ENCODE measurements at places on chromosomes 5 and 9.

DNA sequence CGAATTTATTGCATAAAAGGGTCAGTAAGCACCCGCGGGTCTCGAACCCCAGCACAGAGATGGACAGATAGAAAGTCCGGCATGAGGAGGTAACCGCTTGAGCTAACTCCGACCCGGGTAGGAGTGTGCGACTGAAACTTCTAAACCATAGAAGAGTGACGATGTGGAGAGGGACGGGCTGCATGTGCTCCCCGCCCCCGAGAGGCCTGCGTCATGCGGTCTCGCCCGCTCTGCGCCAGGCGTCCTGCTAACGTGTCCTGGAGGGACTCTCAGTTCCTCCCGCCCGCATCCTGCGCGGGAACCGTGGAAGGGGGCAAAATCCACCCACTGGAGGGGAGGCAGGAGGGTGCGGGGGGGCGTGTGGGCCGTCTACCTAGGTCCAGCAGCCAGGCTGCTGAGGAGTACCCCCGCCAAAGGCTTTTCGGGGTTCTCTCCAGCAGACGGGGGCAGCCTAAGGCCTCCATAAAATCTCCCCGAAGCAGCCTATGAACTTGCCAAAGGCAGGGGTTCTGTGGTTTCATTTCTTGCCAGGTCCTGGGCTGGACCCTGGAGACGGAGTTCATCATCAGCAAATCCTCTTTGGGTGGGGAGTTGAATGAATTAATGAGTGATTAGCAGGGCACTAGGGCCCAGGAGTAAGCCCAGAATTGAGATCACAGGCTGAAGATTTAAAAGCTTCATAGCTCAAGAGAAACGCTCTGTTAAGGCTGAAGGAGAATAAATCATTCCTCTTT is 51.9 kb downstream of the TGFBI start:
- peaks cover 8% of the 10 kb centered on the region for H3K4me1 ChIP-seq
- no peaks in the 10 kb centered on the region for H3K36me3 ChIP-seq
- H3K27ac ChIP-seq = peak overlapping the region; percentile 15
- peak; percentile 63 for DNase-seq

DNA sequence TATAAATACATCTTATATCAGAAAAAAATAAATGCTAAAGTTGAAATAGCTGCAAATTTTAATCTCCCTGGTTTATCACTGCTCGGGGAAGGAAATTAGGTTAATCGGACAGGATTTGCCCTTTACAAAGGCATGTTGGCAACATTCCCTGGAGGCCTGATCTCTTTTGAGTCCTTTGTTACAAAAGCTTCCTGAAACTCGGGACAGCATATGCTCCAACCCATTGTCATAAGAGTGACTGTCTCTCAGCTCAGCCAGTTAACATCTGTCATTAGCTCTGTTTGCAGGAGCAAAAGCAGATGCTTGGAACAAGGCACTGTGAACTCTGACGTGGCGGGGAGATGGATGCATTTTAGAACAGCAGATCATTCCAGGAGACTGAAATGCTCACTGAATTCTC is 80.6 kb downstream of the MYO10 start:
- no peaks in the 10 kb centered on the region for H3K4me1 ChIP-seq
- DNase-seq = no peak
- H3K27me3 ChIP-seq = no peaks in the 10 kb centered on the region
- no peak overlapping the region for H3K4me3 ChIP-seq
- no peaks in the 10 kb centered on the region for H3K36me3 ChIP-seq
- no peak overlapping the region for H3K27ac ChIP-seq

- H3K27ac ChIP-seq = no peak overlapping the region
- H3K4me3 ChIP-seq = no peak overlapping the region
- no peaks in the 10 kb centered on the region for H3K4me1 ChIP-seq
- peaks cover 14% of the 10 kb centered on the region for H3K27me3 ChIP-seq
Measured at GRCh38 chr5:72428669-72429068, 78.5 kb downstream of the ZNF366 start.

GRCh38 chr9:68975365-68976043 is 38.4 kb downstream of the PRKACG start:
- DNase-seq = no peak
- H3K27me3 ChIP-seq = peaks cover 2% of the 10 kb centered on the region
- peaks cover 15% of the 10 kb centered on the region for H3K4me1 ChIP-seq
- no peaks in the 10 kb centered on the region for H3K36me3 ChIP-seq

DNA sequence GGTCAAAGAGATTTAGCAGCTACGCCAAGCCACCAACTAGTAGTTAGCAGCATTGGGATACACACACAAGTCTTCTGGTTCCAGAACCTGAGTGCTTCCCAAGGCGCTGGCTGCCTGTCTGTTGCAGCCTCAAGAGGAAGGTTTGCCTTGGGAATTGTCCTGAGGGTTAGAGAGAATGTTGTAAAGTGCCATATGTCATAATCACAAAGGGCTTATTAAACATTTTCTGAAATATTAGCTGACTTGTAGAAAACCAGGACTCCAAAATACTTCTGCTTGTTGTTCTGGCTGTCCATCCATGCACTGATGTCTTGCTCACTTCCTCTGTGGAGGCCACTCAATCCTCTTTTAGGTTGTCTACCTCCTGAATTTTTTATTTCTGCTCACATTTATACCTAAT is 46.3 kb downstream of the SLC36A1 start:
- DNase-seq = no peak
- H3K4me3 ChIP-seq = no peak overlapping the region
- H3K36me3 ChIP-seq = no peaks in the 10 kb centered on the region
- H3K27ac ChIP-seq = peak overlapping the region; percentile 14

DNA sequence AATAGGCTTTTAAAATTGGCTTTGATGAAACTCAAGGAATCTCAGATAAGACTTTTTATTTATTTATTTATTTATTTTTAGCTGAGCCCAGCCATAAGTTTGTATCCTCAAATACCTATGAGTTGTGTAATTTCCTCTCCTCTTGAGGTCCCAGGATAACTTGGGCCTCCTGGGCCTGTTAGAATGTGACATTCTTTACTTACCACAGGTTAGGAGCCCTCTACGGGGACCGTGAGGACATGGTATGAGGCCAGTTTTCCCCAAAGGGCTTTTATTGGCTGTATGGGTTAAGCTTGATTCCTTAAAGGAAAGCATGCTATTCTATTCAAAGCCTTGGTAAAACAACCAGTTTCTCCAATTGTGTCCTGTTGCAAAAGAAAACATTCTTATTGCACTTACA is 16.9 kb downstream of the SHISAL2B start:
- H3K4me3 ChIP-seq = no peak overlapping the region
- peaks cover 22% of the 10 kb centered on the region for H3K27me3 ChIP-seq
- no peak for DNase-seq
- H3K27ac ChIP-seq = no peak overlapping the region

GRCh38 chr5:176418251-176418650 is 1.9 kb upstream of the CLTB start:
- no peaks in the 10 kb centered on the region for H3K36me3 ChIP-seq
- no peak overlapping the region for H3K27ac ChIP-seq

GRCh38 chr9:79193001-79193400 is 378.8 kb upstream of the TLE4 start:
- no peaks in the 10 kb centered on the region for H3K4me1 ChIP-seq
- no peaks in the 10 kb centered on the region for H3K27me3 ChIP-seq
- H3K27ac ChIP-seq = no peak overlapping the region
- H3K4me3 ChIP-seq = no peak overlapping the region

- no peak for DNase-seq
- H3K4me1 ChIP-seq = no peaks in the 10 kb centered on the region
- no peak overlapping the region for H3K4me3 ChIP-seq
- no peaks in the 10 kb centered on the region for H3K27me3 ChIP-seq
- H3K36me3 ChIP-seq = no peaks in the 10 kb centered on the region
- H3K27ac ChIP-seq = no peak overlapping the region
Measured at GRCh38 chr5:63987053-63987452, 24.8 kb upstream of the HTR1A start.

- H3K27ac ChIP-seq = no peak overlapping the region
- no peak overlapping the region for H3K4me3 ChIP-seq
- no peak for DNase-seq
- no peaks in the 10 kb centered on the region for H3K27me3 ChIP-seq
Measured at GRCh38 chr5:138974227-138975063, 99.3 kb upstream of the LRRTM2 start.

- H3K4me1 ChIP-seq = no peaks in the 10 kb centered on the region
- no peaks in the 10 kb centered on the region for H3K36me3 ChIP-seq
- no peak overlapping the region for H3K4me3 ChIP-seq
- H3K27me3 ChIP-seq = peaks cover 9% of the 10 kb centered on the region
- no peak overlapping the region for H3K27ac ChIP-seq
- no peak for DNase-seq
Measured at GRCh38 chr5:159825551-159826051, 90.7 kb upstream of the ADRA1B start.

DNA sequence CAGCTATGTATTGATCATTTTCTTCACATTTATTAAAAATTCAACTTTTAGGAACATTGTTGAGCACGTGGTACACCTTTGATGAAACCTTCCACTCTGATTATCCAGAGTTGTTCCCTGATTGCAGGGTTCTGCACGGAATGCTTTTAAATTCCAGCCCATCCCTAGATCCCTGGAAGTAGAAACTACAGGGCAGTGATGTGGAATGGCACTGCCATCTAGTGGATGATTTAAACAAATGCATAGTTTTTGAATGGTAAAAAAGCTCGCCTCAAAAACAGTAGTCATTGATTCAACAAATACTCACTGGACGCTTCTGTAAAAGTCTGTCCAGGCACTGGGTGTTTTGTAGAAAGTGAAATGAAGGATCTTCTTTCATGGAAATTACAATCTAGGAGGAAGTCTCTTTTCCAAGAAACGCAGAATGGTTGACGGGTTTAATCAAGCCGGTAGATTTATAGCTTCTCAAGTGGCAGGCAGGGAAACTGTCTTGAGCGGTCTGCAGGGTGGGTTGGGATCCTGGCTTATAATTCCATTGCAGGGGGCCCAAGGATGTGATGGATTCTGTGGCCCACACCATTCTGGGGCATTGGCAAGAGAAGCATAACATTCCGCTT is 118.4 kb downstream of the ARHGAP26 start:
- DNase-seq = no peak
- H3K27me3 ChIP-seq = no peaks in the 10 kb centered on the region
- H3K36me3 ChIP-seq = no peaks in the 10 kb centered on the region
- H3K27ac ChIP-seq = no peak overlapping the region

DNA sequence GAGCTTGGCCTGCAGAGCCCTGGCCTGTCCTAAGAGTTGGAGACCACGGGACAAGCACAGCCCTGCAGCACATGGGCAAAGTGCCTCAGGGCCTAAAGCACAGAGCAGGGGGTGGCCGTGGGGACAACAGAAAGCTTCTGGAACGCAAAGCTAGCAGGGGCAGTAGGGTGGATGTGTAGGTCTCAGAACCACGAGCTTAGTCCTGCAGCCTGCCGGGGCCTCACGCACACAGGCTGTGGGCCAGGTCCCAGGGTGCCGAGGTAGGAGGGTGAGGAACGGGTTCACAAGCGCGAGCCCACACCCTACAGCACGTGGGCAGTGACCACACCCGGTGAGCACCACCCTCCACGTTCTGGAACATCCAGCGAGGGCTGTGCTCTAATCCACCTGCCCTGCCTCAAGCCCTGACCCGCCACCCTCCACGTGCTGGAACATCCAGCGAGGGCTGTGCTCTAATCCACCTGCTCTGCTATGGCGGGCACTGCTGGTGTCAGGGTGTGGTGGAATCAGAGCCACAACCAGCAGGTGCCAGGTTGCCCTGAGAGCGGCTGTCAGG is 9.3 kb downstream of the CLPTM1L start:
- no peak overlapping the region for H3K27ac ChIP-seq
- H3K27me3 ChIP-seq = no peaks in the 10 kb centered on the region
- peaks cover 13% of the 10 kb centered on the region for H3K36me3 ChIP-seq
- peaks cover 3% of the 10 kb centered on the region for H3K4me1 ChIP-seq
- DNase-seq = no peak
- H3K4me3 ChIP-seq = no peak overlapping the region

- H3K36me3 ChIP-seq = no peaks in the 10 kb centered on the region
- DNase-seq = no peak
- peaks cover 8% of the 10 kb centered on the region for H3K4me1 ChIP-seq
- no peak overlapping the region for H3K4me3 ChIP-seq
- no peak overlapping the region for H3K27ac ChIP-seq
Measured at GRCh38 chr9:93896093-93896492, 59.1 kb downstream of the BARX1 start.

DNA sequence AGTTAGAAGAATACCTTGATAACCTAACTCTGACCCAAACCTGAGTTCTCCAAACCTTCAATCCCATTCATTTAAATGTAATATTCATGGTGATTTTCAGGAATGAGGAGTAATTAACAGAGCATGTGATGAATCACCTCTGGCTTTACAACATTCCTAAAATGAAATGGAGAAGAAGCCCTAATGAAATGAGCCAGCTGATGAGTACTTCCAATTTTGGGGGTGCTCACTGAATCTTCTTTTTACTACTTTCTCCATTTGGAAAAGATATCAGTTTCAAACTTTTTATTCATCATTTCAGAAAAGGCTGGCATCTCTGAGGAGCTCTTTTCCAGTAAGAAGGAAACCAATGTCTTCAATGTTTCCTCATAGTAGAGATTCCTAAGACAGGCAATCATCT is 2.9 kb upstream of the SPINK5 start:
- no peaks in the 10 kb centered on the region for H3K36me3 ChIP-seq
- DNase-seq = no peak
- no peak overlapping the region for H3K27ac ChIP-seq
- H3K4me3 ChIP-seq = no peak overlapping the region

GRCh38 chr5:13997514-13997913 is 53.0 kb upstream of the DNAH5 start:
- DNase-seq = no peak
- H3K4me1 ChIP-seq = no peaks in the 10 kb centered on the region
- H3K36me3 ChIP-seq = no peaks in the 10 kb centered on the region
- H3K27ac ChIP-seq = no peak overlapping the region

DNA sequence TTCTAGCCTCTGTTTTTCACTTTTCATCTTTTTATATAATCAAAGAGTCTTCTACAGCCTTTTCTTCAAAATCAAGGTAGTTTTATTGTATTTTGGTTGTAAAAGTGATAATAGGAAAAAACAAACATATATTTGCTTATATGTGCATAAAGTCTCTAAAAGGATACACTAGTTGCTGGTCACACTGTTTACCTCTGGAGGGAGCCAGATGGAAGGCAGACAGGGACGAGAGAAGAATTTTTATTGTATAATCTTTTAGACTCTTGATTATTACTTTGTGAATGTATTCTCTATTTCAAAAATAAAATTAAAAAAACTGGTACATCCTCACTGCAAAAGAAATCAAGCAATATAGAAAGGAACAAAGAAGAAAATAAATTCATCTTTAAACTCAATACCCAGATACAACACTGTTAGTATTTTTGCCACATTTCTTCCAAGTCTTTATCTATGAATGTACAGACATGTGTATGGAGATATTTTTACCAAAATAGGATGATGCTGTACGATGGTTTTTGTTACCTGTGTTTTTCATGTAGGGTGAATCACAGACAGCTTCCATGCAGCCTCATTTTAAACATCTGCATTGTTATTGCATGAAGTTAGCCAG is 6.1 kb upstream of the RNF183 start:
- H3K36me3 ChIP-seq = no peaks in the 10 kb centered on the region
- H3K4me1 ChIP-seq = no peaks in the 10 kb centered on the region
- no peak overlapping the region for H3K4me3 ChIP-seq
- no peak for DNase-seq

DNA sequence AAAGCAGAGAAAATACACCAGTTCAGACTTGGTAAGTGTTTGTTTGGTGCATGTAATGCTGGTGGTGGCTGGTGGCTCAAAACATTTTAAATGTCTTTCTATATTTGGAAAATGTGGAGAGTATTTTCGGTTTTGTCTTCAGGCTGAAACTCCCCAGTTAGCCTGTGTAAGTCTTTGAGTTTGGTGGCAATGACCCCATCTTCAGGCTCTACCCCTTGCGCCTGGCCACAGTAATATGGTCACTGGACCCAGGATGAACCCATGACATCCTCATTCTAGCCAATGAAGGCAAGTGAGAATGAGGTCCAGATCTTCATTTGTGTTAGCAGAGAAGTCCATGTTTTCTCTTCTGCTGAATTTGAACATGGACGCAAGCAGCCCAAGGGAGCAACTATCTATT is 422.6 kb downstream of the BRINP1 start:
- H3K27me3 ChIP-seq = no peaks in the 10 kb centered on the region
- H3K27ac ChIP-seq = no peak overlapping the region
- no peaks in the 10 kb centered on the region for H3K36me3 ChIP-seq

Measured in activated naive CD8-positive, alpha-beta T cell treated with anti-CD3 and anti-CD28 coated beads, Interleukin-2, amount 10 ng/mL, durations not matched to agents 7 days and 5 days (primary cell).